Renal cortex interstitium (tissue), 15 donors: ENCODE measurements at places on chromosomes 3 and 15.

- no peak for DNase-seq
These were observed 241.2 kb downstream of the FEZF2 start for GRCh38 chr3:62132027-62132602.

DNA sequence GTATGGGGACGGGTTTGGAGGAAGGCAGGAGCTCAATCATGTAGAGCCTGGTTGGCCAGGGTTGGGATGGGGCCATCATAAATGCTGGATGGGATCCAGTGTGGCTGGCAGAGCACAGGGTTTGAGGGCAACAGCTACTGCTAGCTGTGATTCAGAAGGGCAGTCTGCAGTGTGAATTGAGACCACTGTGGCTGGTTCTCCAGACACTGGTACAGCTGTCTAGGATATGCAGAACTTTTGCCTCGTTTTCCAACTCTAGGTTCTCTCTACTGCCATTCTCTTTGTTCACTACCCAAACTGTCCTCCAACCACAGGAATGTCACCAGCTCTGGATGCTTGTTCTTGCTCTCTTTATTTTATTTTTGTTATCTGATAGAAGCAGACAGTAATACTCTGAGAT is 543.6 kb downstream of the AGBL1 start:
- DNase-seq = no peak

GRCh38 chr3:125694761-125695294 is 99.5 kb upstream of the OSBPL11 start:
- DNase-seq = no peak

- DNase-seq = no peak
These were observed 79.7 kb downstream of the WNT5A start for GRCh38 chr3:55407426-55407820.

DNA sequence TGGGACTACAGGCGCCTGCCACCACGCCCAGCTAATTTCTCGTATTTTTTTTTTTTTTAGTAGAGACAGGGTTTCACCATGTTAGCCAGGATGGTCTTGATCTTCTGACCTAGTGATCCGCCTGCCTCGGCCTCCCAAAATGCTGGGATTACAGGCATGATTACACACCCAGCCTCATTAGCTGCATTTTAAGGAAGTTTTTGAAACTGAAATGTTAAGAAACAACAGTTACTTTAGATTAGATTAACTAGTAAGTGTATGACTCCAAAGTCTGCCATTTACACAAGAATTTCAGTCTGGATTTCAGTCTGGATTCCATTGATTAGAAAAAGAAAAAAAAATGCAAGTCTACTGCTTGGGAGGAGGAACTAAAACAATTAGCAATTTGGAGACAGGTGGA is 24.5 kb upstream of the VPS39 start:
- DNase-seq = no peak

DNA sequence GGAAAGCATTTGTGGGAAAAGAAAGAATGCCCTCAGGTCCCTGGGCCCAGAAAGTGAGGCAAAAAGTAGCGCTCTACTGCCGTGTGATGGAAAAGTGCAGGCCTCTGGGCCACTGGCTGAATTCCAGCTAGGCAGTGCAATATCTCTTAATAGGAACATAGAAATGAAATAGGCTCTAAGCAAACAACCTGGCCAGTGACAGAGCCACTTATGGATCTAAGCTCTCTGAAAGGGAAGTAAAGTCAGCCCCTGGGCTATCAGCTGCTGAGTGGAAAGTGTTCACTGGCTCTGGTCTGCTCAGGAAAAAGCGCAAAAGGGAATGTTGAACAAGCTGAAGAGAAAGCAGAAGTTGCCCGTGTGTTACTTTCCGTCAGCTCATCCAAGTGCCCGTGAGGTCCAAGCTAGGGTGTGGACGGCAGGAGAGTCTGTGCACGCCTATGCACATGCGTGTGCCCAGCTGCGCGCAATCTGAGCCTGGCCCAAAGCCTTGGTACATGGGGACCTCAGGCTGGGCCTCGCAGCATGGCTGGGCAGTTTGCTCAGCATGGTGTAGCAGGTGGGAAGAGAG is 74.0 kb upstream of the RAD18 start:
- no peak for DNase-seq

DNA sequence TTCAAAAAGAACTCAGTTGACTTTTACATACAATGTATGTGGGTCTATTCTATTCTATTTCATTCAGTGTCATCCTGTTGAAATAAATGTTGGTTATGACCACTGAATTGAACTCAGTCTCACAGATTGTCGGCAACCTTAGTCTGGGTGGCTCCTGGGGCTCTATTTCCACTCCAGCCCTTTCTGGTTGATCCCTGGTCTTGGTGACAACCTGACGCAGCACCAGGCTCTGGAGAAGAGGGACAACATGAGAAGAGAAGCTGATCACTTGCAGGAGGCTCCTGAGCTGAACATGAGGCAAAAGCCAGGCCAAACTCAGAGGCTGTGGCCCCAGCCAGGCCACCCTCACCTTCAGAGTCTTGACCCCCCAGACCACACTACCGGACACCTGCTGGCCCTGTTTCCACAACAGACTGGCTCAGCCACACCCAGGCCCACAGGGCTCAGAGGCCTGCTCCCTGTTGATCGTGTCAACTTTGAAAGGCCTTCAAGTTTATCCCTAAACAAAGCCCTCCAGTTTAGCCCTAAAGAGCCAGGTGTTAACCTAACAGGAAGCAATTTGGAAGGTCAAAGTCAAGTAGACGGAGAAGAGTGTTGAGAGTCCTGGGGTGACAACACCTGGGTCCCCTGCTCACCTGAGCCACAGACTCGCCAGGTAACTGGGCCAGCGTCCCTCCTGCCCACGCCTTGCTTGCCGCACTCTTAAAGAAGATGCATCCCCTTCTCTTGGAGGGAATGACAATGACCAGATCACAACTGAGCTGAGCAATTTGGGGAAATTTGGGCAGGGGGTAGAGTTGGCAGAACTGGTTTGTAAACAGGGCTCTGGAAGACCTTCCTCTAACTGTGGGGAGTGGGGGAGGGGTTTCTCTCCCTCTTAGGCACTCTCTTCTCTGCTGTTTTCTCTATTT is 15.4 kb upstream of the MUC20 start:
- DNase-seq = no peak

GRCh38 chr15:90478846-90479481 is 50.8 kb upstream of the CRTC3 start:
- DNase-seq = no peak

- DNase-seq = no peak
These were observed 942.1 kb downstream of the AGBL1 start for GRCh38 chr15:87021751-87022150.

DNA sequence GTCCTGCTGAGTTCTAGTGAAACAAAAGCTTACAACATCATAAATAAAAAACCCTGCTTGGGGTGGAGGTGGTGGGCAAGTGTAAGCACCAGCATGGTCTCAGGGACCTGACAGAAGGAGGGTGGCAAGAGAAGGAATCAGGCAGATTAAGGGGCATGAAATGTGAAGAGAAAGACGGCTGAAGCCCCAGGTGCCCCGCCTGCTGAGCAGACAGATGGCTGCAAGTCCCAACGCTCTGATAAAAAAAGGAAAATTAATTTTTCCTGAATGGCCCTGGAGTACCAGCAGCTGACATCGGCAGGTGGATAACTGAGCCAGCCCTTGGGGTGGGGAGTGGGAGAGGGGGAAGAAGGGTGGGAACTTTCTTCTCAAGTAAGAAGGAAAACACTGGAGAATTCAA is 137.9 kb downstream of the XXYLT1 start:
- no peak for DNase-seq

GRCh38 chr15:100891307-100892012 is 11.8 kb downstream of the ALDH1A3 start:
- DNase-seq = no peak

- DNase-seq = peak; percentile 13
These were observed 1.3 kb downstream of the ADAMTS7 start for GRCh38 chr15:78810003-78810361.

DNA sequence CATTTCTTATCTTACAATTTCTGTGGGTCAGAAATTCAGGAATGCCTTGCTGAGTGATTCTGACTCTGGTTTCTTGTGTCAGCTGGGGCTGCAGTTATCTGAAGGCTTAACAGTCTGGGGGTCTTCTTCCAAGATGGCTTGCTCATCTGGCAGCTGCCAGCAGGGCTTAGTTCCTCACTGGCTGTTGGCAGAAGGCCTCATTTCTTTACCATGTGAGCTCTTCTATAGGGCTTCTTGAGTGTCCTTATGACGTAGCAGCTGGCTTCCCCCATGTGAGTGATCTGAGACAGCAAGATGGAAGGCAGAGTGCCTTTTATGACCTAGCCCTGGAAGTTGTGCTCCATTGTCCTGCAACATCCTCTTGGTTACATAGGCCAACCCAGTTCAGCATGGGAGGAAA is 82.0 kb upstream of the PDZRN3 start:
- DNase-seq = no peak

DNA sequence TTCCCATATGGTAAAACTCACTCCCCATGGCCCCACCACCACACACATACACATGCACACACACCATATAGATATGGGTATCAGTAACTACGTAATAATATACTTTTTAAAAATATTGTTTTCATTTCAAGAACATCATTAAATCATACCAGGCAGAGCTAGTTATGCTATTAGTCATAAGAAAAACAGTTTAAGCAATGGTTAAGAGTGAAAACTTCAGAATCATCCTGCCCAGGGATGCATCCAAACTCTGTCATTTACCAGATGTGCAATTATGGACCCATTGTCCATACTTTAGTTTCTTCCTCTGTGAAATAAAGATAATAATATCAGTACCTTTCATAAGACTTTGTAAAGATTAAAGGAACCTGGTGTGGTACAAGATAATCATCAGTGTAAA is 608.3 kb downstream of the RBMS3 start:
- DNase-seq = no peak

DNA sequence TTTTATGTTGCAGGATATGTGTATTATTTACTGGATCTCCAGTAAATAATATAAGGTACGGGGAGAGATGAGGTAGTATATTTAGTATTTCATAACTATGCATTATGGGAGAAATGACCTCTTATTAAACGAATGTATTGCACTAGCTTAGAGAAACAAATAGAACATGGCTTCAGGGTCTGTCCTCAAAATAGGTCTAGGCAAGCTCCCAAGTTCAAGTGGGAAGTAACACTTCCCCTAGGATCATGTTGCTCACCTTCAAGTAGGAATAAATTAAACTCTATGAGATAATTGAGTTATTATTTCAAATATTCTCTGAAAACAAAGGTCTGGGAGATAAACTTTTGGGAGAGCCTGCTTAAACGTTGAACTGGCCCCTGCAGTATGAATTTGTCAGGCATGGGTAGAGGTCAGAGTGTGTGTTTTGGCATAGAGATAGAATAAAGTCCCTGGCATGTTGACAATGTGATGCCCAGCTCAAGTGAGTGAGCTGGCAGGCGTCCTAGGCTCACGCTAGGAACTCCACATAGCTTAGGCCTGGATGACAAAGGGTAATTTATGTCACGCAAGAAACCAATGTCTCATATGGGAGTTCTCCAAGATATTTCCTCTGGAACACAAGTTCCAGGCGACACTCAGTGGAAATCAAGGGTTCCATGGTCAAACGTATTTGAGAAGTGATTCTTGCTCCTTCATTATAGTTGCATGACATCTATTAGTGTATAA is 236.8 kb downstream of the CACNA2D3 start:
- no peak for DNase-seq

DNA sequence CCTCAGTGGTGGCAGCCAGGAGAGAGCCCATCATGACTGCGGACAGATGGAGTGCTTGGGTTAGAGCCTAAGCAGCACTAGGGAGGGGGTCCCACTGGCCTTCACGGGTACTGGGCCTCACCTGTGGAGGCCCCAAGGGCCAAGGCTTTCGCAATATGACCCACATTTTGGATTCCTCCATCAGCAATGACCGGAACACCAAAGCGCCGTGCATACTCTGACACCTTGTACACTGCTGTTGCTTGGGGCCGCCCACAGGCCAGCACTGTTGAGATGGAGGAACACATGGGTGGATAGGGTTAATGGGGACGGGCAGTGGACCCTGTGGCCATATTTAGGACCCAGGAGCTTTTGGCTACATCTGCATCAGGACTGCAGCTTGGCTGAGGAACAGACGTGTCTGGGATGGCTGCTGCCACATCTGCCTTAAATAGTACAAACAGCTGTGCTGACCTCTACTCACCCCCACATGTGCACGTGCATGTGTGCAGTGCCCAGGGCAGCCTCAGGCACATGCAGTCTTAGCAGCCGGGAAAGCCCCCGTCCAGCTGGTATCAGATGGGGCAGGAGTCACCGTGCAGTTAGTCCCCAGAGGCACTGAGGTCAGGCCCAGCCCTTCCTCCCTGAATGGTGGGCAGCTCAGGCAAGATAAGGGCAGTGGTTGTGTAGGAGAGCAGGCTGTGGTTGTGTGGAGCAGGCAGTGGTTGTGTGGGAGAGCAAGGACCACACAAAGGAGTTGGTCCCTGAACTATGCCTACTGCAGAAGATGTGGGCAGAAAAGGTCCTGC is 3.3 kb downstream of the NDUFAF3 start:
- DNase-seq = no peak

DNA sequence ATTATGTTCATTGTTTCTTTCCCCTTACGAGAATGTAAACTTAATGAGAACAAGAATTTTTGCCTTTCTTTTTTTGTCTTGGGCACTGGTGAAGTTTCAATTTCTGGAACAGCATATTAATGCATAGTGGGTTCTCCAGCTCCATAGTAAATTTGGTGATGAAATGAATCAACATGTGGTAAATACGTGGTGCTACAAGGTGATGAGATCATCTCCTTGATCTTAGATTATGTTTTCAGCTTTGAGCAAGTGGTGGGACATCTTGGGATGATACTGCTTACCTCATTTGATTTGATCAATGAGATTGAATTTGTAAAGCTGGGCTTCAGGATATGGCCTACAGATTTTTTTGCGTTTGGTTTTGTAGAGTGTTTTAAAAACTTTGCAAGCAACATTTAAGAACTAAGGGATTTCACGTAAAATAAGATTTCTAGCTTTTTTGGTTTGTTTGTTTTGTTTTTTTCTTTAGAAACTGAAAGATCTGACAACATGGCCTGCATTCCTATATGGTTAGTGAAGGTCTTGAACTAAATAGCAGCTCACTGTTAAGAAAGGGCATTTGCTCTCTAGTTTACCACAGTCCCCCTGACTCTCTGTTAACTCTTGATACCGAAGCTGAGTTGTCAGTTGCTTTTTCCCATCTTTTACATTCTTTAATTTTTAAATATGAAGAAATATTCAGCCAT is 45.6 kb downstream of the FNDC3B start:
- no peak for DNase-seq

DNA sequence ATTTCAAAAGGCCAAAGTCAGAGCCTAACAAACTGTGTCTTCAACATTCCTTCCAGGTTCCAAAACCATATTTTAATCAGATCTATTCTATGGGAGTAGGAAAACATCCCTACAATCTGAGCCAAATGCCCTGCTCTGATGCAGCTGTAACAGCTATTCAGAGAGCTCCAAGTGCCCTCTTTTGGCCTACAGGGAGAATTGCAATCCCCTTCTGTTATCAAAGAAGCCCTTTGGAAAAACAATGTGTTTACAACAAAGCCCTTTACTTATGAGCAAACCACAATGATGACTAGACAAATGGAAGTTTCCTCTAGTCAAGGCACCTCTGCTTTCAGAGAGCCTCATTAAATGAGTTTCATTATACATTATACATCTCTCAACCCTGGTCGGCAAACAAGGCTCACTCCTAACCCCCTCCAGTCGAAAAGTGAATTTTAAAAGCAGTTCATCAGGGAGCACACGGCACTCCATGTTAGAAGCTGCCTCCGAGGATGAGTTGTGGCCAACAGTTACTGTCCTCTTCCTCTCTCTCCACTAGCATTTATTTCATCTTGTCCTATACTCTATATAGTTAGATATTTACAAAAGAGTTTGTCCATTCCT is 42.6 kb upstream of the TMCO5A start:
- DNase-seq = peak; percentile 26

- no peak for DNase-seq
These were observed 129.5 kb downstream of the ATP8B4 start for GRCh38 chr15:49989498-49989897.

- DNase-seq = no peak
These were observed 102.1 kb downstream of the ASB7 start for GRCh38 chr15:100704281-100705055.
